Left lung (tissue), 14 donors: ENCODE measurements at places on chromosomes 4 and X. TPM values are rescaled to one million over a fixed set of nuclear protein-coding genes. Genes with fewer than 3 reads are reported as not detected.

Gene MPC1L
- polyA plus RNA-seq = not detected

Gene DOCK11
- polyA plus RNA-seq = 13.4 TPM

Gene KCND1
- 4.4 TPM for polyA plus RNA-seq

Gene RHOXF2B
- 0.10 TPM for polyA plus RNA-seq

Gene GSX2
- polyA plus RNA-seq = not detected

Gene UGT8
- polyA plus RNA-seq = 9.9 TPM

Gene PPARGC1A
- 5.3 TPM for polyA plus RNA-seq

Gene MAGEA6
- not detected for polyA plus RNA-seq

Gene IRAK1
- 52.2 TPM for polyA plus RNA-seq

Gene CSAG3
- polyA plus RNA-seq = not detected

Gene C4orf36
- polyA plus RNA-seq = 10.9 TPM

Gene ZDHHC15
- 8.4 TPM for polyA plus RNA-seq

GRCh38 chr4:133268205-133268604 is 119.1 kb downstream of the PCDH10 start:
- no peak for DNase-seq

GRCh38 chr4:120232050-120232449 is 165.4 kb upstream of the MAD2L1 start:
- DNase-seq = no peak

DNA sequence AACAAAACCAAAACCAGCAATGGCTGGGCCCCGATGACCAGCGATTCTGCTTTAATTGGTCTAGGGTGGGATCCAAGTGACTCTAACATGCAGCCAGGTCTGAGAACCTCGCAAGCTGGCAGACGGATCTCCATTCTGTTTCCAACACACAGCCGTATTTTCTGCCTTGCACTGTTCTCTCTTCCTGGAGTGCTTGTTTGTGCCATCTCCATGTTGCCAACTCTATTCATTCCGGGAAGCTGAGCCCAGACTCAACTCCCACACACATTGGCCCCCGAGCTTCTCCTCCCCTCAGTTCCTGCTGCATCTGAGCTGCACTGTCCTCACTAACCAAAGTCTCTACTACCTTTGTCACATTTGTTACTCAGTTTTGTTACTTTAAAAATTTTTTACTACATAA is 35.6 kb downstream of the GEMIN8 start:
- DNase-seq = no peak

DNA sequence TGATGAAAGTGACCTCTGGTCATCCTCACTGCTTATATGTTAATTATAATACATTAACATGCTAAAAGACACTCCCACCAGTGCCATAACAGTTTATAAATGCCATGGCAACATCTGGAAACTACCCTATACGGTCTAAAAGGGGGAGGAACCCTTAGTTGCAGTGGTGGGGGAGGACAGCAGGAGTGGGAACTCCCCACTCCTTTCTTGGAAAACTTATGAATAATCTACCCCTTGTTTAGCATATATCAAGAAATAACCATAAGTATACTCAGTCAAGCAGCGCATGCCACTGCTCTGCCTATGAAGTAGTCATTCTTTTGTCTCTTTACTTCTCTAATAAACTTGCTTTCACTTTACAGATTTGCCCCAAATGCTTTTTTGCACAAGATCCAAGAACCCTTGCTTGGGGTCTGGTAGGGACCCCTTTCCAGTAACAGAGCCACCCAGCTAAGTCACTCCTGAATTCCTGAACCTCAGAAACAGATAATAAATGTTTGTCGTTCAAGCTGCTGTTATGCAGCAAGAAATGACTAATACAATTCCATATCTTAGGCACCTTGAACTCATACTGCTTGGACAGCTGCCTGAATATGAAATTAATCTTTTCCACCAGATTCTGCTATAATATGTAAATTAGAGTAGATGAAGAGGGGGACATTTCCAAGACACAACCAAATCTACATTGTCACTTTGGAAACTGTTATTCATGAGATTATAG is 14.4 kb upstream of the REPS2 start:
- no peak for DNase-seq

GRCh38 chrX:148871422-148872160 is 371.2 kb downstream of the AFF2 start:
- peak; percentile 14 for DNase-seq

DNA sequence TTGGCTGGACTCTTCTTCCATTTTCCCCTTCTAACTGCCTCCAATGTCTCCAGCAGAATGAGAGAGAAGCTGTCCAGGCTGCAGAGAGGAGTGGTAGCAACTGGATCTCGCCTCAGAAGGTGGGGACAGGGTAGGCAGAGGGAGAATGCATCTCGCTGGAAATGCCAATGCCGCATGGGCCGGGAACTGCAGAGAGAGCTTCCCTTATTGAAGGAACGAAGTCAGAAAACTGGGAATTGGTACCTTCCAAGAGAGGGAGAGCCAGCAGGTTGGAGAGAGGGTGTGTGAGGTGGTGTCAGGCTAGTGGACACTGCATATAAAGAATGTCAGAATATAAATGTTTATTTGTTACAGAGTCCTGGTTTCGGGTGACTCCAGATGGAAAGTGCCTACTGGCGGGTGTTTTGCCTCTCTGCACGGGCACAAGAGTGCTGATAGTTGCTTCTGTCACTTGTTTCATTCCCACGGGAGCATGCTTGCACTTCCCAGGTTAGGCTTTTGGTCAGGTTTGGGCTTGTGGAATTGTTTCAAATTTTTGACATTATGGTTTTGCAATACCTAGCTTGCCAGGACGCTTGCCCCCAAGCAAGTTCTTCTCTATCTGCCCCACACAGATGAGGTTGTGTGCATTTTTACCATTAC is 156.8 kb upstream of the STS start:
- no peak for DNase-seq

- no peak for DNase-seq
Measured at GRCh38 chr4:89868999-89869589, 25.6 kb upstream of the MMRN1 start.

DNA sequence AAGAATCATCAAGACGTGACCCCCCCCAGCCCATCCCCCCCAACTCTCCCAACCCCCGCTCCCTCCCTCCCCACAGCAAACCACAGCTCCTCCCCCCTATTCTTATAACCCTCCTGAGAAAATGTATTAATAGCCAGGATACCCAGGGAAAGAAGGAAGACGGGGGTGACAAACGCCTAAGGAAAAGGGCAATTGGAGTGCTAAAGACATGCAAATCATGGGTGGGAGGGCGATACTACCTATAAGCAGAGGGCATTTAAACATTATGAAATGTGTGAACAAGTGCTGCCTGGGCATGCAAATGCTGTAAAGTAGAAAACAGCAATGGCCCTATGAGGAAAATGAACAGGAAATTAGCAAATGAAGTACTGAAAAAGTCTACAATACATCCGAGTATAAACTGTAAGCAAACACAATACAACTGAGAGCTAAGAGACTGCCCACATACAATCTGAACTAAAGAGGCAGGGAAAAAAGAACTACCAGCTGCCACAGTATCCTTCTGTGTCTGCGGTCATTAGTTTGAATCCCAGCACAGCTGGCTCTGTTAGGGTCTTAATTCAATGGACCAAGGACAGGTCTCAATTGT is 2.4 kb downstream of the CXXC4 start:
- DNase-seq = no peak

DNA sequence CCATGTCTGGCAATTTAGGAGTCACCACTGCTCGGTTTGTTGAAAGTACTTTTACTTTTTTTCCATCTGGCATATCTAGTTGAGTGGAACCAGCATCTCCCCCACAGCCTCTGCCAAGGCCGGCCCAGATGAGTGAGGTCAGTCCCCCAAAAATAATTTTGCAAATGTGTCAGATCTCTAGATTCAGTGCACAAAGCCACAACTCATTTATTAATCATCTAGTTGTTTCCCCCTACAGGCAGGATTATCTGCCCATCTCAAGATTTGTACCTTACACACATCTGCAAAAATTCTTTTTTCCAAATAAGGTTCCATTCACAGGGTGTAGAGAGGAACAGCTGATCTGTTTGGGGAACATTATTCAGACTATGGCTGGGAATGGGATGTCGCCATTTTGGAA is 174.0 kb upstream of the MXRA5 start:
- no peak for DNase-seq

DNA sequence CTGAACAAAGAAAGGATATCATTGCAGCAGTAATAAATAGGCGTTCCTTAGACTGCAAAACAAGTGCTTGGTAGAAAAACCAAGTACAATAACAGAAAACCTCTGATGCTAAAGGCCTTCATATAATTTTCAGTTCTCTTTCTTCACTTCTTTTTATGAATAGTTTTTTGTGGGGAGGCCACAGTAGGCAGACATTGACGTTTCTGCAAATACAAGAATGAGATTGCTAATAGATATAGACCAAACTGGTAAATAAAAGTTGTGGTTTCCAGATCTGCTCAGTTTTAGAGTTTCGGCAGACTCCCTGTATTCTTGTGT is 57.0 kb upstream of the RAP1GDS1 start:
- no peak for DNase-seq

DNA sequence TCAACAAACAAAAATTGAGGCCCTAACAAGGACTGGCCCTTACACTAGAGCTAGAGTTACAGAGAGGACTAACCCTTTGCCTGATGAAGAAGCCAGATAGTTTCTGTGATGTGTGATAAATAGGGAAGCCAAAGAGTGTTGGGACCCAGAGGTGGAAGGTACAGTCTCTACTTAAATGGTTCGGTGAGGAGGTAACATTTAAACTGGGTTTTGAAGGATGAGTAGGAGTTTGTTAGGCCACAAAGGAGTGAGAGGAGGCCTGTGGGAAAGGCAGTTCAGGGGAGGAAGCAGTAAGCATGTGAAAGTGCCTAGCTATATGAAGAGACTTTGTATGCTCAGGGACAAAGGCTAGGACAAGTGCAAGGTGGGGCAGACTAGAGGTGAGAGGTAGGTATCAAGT is 23.8 kb upstream of the LIMCH1 start:
- no peak for DNase-seq

GRCh38 chr4:181581983-181582382 is 661.2 kb upstream of the TENM3 start:
- no peak for DNase-seq

GRCh38 chr4:88526221-88526815 is 2.7 kb upstream of the PYURF start:
- no peak for DNase-seq

GRCh38 chr4:171433674-171434073 is 379.5 kb upstream of the GALNTL6 start:
- no peak for DNase-seq

GRCh38 chr4:183838987-183839712 is 66.0 kb upstream of the STOX2 start:
- no peak for DNase-seq

DNA sequence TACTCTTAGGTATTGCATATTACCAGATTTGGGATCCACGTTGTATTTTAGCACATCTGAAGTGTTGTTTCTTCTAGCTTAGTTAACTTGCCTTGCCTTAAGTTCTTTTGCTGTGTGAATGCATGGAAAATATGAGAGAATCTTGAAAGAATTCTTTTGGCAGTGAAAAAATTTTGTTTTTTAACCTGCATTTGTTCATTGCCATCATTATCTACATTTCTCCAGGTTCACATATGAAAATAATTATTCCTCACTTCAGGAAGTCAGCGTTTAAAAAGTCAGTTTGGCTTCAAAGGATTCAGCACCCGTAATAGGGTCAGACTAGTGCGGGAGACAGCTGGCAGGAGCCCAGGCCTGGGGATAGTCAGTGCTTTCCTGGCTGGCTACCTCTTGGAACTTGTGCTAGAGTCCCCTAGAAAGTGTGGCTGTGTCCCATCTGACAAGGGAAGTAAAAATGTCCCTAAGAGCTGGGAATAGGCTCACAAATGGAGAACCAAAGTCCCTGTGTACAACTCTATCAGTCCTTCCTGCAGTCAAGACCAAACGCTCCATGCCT is 251.9 kb upstream of the KLF3 start:
- DNase-seq = no peak

GRCh38 chr4:175934506-175934905 is 122.4 kb upstream of the GPM6A start:
- DNase-seq = no peak

DNA sequence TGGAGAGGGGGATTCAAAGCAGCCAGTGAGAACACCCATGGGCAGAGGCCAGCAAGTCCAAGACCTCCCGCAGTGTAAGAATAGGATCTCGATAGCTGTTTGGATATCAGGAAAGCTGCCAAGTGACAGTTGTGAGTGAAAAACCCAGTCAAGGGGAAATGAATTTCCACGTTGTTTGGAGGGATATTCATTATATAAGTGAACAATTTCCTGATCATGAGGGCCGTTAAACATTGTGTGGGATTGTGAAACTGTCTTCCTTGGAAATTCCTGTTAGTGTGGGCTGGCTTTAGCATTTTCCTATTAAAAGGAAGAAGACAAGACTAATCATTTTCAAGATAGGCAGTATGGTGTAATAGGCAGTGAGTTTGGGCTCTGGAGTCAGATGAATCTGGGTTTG is 15.0 kb downstream of the CLDN2 start:
- DNase-seq = no peak

- no peak for DNase-seq
Measured at GRCh38 chr4:101475246-101475645, 127.9 kb upstream of the PPP3CA start.

DNA sequence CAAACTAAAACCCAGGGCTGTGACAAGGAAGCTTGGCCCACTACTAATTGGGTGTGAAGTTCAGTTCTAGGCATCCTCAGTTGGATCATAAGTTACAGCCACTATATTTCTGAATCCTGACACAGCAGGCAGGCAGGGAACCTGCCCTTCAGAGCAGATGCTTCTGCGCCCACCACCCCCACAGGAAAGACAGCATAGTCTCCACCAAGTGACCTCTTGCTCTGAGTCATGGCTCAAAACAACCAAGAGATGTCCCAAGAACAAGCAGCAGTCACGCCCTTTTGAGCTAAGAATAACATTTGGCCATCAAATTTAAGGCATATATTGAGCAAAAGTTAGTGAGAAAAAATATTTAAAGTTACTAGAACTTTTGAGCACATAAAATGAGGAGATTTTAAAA is 170.7 kb upstream of the SMARCAD1 start:
- no peak for DNase-seq
